Stimulated activated CD8-positive, alpha-beta memory T cell treated with anti-CD3 and anti-CD28 coated beads, Interleukin-7, amount 100 ng/mL, for 4 hours (primary cell): ENCODE measurements at places on chromosomes 12 and 14.

DNA sequence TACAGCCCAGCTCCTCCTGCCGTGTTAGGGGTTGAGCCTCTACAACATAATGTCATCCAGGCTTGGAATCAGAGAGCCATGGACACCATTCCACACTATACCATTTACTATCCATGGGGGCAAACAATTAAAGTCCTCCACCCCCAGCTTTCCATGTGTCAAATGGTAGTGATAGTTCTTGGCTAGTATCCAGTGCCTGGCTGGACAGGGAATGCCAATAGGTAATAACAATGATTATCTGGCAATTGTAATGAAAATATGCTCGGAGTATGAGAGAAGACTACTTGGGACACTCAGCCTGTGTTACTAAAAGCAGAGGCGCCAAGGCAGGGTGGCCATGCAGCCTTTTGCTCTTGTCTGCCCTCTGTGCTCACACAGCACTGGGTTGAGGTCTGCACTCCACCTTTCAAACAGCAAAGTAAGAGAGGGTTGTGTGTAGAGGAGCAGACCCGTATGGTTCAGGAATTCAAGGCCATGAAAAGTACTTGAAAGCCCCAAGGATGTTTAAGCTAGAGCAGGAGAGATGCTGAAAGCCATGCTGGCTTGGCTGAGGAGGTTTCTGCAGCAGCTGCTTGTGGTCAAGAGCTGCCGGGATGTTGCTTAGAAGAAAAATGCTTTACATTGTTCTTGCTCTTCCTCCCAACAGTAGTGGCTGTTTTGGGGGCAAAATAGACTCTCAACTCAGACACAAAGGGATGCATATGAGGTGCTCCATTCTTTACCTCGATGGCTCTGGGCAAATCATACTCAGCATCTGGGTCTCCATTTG lies 10.6 kb downstream of the SERPINA3 start:
- no peak for DNase-seq

DNA sequence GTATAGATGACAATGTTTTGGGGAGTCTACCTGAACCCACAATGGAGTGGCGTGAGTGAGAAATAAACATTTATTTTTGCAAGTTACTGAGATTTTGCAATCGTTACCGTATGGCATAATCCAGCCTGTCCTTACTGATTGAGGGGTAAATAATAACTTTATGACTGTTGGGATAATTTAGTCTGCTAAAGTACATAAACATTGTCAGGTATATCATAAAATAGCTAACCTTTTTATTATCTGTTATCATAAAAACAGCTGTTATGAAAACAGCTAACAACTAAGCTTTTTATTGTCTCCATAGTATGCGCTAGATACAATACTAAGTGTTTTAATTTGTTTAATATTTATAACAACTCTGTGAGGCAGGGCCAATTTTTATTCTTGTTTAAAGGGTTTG lies 10.3 kb downstream of the ACSS3 start:
- DNase-seq: no peak

- DNase-seq: no peak
Measured at GRCh38 chr14:82055515-82056115, 522.0 kb upstream of the SEL1L start.

DNA sequence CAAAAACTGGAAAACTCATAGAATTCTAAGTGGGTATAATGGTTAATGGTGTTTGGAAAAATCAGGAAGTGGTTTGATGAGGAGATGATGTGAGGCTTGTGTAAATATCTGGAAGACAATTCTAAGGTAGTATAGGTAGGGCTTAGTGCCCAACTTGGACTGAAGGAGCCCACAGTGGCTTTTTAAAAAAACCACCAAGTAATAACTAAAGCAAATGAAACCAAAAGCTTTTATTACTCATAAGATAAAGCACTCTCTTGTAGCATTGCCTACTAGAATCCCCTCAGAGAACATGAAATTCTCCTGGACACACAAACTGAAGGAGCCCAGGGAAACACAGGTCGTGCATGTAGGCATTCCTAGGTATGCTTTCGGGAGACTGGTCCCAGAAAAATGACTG lies 324.5 kb downstream of the NELL2 start:
- no peak for DNase-seq

DNA sequence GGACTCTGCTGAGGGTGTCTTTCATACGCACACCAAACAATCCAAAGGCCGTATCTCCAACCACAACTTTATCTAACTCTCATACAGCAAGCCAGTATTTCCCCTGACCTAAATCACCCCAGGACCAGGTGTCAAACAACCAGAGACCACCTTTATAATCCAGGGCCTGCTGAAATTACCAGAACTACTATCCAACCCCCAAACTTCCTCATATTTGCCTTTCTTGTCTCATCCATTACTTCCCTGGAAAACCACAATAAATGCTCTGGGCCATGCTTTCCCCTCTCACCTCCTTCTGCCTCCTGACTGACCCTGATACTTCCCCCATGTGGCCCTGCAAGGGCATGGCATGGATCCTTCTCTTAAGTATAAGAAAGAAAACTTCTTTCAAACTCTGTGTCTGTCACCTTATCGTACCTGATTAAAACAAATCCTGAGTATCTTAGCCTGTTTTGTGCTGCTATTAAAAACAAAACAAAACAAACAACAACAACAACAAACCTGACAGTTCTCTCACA lies 44.7 kb upstream of the CRACR2A start:
- no peak for DNase-seq

DNA sequence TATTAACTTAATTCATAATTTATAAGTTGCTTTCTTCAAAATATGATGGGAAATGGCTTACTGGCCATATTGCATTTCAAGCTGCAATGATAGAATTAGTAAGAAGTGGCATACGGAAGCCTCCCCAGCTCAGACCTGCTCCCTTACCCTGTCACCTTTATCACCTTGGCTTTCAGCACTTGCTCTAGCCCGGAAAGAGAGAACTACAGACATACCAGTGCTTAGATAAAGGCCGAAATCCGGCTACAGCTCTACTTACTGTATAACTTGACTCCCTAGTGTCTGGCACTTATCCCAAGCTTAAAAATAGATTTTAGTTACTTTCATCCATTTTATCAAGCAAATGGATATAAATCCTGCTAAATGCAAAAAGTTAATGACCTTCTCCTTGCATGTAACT lies 42.5 kb downstream of the PKP2 start:
- DNase-seq: no peak

DNA sequence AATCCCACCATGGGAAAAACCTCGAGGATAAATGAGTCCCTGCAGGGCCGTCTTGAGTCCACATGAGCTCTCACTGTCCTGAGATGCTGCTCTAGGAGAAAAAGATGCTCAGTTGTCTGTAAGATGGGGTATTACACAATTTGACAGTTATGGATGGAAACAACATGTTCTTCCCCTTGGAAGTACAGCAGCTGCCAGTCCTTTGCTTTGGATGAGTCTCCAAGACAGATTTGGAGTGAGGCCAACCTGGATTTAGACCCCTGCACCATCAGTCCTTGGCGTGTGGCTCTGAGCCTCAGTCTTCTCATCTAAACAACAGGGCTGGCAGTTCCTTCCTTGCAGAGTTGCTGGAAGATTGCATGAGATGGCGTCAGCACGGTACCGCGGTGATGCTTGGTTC lies 309.1 kb upstream of the FKBP4 start:
- DNase-seq: no peak

GRCh38 chr12:45189766-45190403 lies 26.0 kb upstream of the ANO6 start:
- no peak for DNase-seq

- no peak for DNase-seq
Measured at GRCh38 chr12:128047266-128048060, 219.5 kb upstream of the TMEM132C start.

- no peak for DNase-seq
Measured at GRCh38 chr12:16472631-16473030, 125.2 kb downstream of the MGST1 start.

GRCh38 chr12:108151533-108152169 lies 22.6 kb downstream of the WSCD2 start:
- no peak for DNase-seq

DNA sequence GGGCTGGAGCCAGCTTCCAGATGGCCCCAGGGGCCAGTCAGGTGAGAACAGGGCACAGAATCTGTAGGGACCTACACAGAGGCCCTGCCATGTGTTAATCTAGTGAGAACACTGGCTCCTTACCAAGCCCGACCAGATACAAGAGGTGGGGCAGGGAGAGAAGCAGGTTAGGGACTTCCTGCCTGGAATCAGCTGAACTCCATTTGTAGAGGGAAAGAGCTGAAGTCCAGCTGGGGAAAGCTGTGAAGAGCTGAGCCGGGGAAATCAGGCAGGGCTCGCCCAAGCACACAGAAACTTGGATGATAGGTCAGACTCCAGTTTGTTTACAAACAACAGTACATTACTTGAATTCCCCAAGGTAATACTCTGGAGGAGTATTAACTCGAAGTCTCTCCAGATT lies 46.7 kb downstream of the PTGER2 start:
- DNase-seq: no peak

- DNase-seq: no peak
Measured at GRCh38 chr12:12176402-12176801, 90.4 kb downstream of the LRP6 start.

DNA sequence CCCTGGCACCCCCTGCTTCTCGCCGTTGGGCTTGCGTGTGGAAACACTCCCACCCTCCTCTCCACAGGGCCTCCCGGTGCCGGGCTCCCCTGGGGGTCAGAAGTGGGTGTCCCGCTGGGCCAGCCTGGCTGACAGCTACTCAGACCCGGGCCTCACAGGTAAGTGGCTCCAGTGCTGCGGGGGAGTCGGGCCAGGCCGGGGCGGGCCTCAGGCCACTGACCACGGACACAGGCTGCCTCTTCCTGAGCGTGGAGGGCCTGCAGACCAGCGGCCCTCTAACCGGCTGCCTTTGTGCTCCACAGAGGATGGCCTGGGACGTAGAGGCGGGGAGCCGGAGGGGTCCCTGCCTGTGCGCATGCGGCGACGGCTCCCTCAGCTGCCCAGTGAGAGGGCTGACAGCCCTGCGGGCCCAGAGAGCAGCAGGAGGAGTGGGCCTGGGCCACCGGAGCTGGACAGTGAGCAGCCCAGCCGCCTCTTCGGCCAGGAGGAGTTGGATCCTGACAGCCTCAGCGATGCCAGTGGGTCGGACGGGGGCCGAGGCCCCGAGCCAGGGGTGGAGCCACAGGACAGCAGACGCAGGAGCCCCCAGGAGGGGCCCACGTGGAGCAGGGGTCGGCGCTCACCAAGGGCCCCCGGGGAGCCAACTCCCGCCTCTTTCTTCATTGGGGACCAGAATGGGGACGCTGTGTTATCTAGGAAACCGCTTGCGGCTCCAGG lies 21.1 kb downstream of the CEP170B start:
- DNase-seq: no peak

DNA sequence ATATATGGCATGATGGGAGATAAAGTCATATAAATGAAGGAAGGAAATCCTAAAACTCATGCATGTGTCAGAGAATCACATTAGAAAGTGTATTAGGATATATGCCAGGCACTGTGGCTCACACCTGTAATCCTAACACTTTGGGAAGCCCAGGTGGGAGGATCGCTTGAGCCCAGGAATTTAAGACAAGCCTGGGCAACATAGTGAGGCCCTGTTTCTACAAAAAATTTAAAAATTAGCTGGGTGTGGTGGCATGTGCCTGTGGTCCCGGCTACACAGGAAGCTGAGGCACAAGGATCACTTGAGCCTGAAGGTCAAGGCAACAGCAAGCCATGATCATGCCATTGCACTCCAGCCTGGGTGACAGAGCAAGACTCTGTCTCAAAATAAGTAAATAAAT lies 130.3 kb upstream of the ARID2 start:
- DNase-seq: no peak

GRCh38 chr12:112105891-112106290 lies 2.7 kb downstream of the NAA25 start:
- no peak for DNase-seq
